ENCODE measurements at places on chromosomes 12 and 14.

DNA sequence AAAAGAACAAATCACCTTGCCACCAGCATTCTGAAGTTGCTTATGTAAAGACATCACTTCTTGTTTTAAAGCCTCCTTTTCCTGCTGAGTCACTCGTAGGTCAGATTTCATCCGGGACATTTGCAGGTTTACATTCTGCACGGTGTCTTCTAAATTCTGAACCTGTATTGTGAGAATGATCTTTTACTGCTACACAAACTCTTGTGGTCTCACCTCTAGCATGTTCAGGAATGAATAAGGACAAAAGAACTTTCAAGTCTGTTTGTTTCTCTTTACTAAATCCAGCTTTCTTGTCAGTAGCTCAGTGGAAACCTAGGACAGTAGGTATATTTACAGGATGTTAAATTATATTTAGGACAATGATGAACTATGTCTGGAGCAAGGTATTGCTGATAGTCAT is 73.5 kb upstream of the SAV1 start:
- peak; percentile 60 for ATAC-seq

- no peak for ATAC-seq
These were observed 1.3 kb upstream of the MYG1 start for GRCh38 chr12:53298164-53298563.

DNA sequence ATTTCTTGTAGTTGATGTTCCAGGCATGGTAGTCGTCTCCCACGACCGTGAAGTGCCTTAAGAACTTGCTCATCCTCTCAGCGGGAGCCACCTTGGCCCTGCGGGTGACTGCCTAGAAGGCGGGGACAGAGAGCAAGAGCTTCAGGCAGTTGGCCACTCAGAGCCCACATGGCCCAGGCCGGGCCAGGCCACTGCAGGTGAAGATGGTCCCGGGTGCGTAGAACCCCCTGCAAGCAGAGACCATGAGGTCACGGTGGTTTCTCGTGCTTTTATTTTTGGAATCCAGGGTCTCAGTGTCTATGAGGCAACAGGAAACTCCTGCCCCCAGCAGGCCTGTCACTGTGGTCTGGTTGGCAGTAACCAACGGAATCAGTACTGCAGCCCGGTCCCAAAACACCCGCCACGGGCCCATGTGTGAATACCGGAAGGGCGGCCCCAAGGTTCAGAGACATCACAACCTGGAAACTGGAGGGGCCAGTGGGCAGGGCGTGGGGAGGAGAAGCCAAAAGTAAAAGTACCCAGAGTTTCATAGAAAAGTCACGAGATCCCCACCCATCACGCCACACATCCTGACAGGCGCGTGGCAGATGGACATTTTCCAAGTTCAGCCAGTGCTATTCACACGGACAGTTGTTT is 27.5 kb downstream of the HVCN1 start:
- ATAC-seq: peak; percentile 68

GRCh38 chr12:53324113-53324778 is 2.8 kb upstream of the AAAS start:
- ATAC-seq: no peak

DNA sequence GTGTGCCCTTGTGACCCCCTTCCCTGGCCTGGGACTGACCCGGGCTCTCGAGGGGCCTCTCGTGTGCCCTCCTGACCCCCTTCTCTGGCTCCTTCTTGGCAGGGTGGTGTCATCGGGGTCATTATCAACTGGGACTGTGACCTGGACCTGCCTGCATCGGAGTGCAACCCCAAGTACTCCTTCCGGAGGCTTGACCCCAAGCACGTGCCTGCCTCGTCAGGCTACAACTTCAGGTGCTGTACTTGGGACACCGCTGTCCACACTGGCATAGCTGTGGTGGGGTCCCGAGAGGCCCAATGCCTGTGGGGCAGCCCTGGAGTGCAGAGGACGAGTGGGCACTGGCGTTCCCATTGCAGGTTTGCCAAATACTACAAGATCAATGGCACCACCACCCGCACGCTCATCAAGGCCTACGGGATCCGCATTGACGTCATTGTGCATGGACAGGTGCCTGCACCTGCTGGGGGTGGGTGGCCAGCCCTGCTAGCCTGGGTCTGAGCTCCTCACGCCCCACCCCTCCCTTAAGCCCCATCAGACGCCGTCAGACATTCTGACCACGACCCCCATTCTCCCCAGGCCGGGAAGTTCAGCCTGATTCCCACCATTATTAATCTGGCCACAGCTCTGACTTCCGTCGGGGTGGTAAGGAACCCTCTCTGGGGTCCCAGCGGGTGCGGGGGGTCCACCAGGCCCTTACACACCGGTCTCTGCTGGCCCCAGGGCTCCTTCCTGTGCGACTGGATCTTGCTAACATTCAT is 2.5 kb downstream of the P2RX2 start:
- ATAC-seq: no peak

- ATAC-seq: no peak
These were observed 658.0 kb upstream of the MDGA2 start for GRCh38 chr14:48333221-48333920.

GRCh38 chr12:14454098-14454907 is 88.8 kb downstream of the ATF7IP start:
- ATAC-seq: peak; percentile 81

DNA sequence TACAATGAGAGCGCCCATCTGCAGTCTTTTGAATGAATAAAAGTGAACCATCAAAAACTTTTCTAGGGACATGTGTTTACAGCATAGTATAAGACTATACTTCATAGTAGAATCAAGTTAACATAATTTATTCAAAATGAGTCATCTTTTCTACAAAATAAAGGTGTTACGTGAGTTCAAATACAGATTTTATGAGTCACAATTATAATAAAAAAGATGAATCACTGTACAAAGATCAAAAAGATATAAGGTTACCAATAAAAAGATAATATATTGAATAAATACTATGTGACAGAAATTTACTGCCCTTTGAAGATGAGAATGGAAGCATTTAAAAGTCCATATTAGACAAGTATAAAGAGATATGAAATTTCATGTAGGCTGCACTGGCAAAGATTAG is 2.8 kb downstream of the MBIP start:
- peak; percentile 38 for ATAC-seq

- no peak for ATAC-seq
These were observed 144.0 kb downstream of the ADAMTS20 start for GRCh38 chr12:43407816-43408645.

GRCh38 chr12:56631790-56632700 is 1.9 kb upstream of the BAZ2A start:
- ATAC-seq: peak; percentile 41

DNA sequence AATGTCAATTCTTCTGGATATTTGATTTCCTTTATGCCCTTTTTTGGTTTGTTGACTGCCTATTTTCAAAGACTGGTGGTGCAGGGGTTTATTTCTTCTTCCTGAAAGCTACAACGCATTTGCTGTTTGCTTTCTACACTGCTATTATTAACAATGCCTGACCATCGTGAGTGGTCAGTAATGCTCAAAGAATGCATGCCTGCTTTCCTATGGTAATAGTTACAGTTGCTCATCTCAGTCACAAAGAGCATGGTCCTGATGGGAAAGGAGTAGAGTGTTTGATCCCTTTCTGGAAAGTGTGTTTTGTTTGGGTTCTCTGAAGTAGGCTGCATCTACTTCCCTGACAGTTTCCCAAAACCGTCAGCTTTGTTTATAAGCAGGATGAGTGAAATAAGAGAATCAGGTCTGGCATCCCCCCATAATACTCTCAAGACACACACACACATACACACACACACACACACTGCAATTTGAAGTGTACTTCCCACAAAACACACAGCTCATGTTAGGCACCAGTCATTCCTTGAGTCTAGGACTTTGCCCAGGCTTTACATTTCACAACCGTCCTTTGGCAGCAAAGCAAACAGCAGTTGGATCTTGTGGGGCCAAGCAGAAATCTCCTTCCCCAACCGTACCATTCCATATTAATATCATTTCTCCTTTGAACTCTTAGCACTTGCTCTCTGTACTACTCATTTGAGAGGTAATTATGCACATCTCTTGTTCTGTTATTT is 56.6 kb downstream of the SUDS3 start:
- ATAC-seq: no peak

DNA sequence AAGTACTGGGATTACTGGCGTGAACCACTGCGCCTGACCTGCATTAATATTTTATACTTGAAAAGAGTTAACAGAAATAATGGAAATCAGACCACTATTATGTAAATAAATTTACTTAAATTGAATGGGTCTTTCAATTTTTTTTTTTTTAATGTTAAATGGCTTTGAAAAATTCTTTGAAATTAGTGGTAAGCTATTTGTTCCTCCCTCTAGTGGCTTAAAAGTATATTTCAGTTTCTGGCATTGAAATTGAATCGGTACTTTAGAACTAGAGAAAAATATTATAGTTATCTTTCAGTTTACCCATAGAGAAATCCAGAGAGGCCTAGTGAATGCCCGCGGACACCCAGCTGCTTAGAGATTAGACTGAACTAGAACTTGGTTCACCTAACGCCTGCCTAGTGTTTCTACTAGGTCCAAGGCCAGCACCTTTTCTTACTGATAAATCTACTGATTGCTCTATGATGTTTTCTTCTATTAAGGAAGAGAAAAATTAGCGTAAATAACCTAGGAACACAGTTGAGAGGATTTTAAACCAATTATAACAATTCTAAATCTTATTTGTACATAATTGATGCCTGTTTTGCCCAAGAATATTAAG is 106.5 kb downstream of the EML1 start:
- no peak for ATAC-seq

DNA sequence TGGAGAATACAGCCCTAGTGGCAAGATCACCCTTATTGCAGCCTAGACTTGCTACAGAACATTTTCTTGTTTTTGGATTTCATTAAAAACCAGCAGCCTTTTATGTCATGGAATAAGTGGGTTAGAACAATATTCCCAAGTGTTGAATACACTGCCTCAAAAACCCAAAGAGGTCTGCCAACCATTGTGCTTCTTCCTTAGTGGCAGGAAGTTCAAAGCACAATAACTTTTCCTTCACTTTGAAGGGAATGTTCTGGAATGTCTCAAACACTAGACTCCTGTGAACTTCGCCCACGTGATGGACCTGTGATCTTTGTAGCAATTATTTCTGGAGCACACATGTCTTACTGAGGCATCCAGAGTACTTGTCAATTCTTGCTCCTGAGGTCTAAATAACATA is 8.5 kb downstream of the SLC17A8 start:
- ATAC-seq: no peak

GRCh38 chr14:75224561-75224960 is 48.1 kb upstream of the TMED10 start:
- ATAC-seq: no peak

DNA sequence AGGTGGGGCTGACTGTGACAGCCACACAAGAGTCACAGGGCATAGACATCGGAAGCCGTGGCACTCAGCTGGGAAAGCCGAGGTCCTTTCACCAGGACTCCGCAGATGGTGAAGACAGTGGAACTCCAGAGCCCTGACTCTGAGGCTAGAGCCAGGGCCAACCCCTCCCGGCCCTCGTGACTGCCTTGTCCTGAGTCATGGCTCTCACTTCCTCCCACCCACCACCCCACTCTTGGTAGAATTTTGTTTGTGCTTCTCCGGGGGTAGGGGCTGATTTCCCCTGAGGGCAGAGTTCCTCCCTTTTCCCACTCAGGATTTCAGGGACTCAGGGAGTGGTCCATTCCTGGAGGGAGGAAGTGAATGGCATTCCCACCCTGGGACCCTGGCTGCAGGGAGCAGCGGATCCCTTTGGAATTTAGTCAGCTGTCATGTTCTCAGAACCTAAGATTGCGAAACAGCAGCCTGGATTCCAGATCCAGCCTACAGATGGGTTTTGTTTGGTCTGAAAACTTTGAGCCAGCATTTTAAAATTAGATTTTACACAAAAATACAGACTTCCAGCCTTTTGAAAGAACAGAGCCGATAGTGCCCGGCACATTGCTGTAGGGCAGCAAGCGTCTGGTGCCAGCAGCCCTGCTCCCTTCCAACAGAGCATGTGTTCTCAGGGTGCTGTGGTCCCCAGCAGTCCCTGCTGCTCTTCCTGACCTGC is 50.7 kb downstream of the TPCN1 start:
- peak; percentile 68 for ATAC-seq

GRCh38 chr12:39176356-39176755 is 266.6 kb downstream of the KIF21A start:
- no peak for ATAC-seq

- no peak for ATAC-seq
These were observed 56.4 kb downstream of the CMKLR1 start for GRCh38 chr12:108282676-108283075.

- no peak for ATAC-seq
These were observed 47.0 kb upstream of the KCNA5 start for GRCh38 chr12:4996714-4997113.

DNA sequence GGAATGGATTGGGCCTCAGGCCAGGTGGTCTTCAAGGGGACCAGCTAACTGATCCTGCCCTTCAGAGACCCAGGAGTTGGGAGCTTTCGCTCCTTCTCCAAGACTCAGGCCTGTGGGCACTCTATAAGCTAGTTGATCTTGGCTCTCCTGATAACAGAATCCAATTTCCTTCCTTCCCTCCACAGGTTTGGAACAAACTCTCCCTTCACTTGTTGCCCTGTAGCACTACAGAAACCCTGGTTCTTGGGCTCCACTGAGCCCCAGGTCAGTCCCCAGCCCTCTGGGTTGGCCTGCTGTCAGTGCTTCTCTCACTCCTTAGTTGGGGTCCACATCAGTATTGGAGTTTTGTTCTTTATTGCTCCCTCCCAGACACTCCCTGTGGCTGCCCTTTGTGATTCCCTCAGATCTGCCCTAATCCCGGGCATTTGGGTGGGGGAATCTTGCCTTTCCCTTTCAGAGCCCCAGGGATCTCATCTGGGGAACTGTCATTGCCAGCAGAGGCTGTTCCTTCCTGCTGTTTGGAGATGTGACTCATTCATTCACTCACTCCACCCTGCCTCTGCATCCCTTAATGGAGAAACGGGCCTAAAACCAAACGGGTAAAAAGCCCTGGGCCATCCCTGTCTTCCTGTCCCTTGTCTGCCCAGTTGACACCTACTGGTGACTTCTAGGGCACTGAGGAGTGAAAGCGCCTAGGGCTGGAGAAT is 4.4 kb upstream of the GPD1 start:
- ATAC-seq: peak; percentile 65

- ATAC-seq: no peak
These were observed 169.7 kb downstream of the KCNA5 start for GRCh38 chr12:5213336-5213735.
